ENCODE measurements at places on chromosomes 13 and 19.

GRCh38 chr13:47875201-47875600 lies 125.9 kb downstream of the SUCLA2 start:
- DNase-seq, result no peak

DNA sequence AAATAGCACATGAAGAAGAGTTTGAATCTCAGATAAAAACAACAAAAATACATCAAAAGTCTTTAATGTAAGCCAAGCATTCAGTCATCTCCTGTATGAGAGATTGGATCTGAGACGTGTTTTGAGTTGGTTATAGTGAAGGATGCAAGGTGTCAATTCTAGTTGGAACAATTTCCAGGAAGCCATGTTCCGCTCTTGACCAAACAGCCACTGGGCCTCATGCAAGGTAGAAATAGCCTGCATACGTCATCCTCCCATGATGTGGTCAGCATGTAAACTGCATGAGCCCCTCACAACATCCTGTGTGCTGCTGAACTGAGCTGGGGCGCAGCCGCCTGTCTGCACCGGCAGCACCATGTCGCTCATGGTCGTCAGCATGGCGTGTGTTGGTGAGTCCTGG lies at the start of gene KIR3DL3:
KIR3DL3 (plus strand) TSS at position 301 of the 400 bp plus-strand sequence; CDS start at position 356, 55 bp downstream.
- DNase-seq, result no peak

GRCh38 chr19:1035998-1036621 lies 3.8 kb upstream of the ABCA7 start:
- no peak for DNase-seq

DNA sequence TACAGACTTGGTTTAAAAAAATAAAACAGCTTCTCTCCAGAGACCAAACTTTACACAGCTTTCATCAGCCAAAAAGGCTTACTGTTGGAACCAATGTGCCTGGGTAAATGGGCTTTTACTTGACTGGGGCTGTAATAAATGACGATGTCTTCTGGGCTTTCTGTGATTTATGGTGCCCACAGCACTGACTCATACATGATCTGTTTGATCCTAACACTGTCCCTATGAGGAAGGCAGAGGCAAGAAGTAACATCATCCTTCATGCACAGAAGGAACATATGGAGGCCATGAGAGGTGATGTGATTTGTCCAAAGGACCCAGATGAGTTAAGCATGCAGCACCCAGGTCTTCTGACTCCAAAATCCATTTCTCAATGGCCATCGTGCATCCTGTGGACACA lies 77.4 kb downstream of the DOCK9 start:
- DNase-seq, result no peak

DNA sequence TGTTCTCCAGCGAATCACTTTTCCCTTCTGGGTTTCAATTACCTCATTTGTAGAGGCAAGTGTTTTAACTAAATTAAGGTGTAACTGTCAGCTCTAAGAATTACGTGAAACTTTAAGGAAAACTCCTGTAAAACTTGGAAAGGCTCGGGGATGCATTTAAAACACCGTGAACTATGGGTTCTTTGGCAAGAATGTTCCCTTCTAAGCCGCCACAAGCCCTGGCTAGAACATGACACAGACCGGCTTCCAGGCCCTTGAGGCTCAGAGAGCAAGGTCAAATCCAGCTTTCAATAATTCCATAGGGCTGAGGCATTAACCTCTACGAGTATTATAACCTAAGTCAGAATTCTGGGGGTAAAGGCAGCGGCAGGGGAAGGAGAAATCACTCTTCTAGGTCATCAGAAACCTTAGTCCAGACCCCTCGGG lies 685 bp downstream of the VWA8 start:
- no peak for DNase-seq

DNA sequence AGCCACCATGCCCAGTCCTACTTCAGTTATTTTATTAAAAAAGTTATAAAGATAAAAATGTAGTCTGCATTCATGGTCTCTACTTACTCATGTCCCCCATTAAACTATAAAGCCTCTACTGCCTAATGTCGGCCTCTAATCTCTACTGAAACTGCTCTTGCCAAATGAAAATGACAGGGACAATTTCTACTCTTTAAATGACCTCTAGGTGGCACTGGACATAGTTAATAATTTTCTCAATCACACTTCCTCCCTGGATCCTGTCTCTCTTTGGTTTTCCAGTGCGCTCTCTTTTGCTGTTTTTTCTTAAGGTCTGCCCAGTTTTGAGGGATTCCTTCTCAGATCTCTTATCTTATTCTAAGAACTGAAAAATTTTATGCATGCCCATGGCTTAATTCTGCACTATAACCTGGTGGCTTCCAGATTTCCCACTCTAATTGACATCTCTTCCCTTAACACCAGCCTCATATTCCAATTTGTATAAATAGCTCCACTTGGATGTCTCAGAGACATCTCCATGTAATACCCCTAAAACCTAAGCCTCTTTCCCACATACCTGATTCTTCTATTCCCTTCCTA lies 54.3 kb downstream of the MTMR6 start:
- no peak for DNase-seq

DNA sequence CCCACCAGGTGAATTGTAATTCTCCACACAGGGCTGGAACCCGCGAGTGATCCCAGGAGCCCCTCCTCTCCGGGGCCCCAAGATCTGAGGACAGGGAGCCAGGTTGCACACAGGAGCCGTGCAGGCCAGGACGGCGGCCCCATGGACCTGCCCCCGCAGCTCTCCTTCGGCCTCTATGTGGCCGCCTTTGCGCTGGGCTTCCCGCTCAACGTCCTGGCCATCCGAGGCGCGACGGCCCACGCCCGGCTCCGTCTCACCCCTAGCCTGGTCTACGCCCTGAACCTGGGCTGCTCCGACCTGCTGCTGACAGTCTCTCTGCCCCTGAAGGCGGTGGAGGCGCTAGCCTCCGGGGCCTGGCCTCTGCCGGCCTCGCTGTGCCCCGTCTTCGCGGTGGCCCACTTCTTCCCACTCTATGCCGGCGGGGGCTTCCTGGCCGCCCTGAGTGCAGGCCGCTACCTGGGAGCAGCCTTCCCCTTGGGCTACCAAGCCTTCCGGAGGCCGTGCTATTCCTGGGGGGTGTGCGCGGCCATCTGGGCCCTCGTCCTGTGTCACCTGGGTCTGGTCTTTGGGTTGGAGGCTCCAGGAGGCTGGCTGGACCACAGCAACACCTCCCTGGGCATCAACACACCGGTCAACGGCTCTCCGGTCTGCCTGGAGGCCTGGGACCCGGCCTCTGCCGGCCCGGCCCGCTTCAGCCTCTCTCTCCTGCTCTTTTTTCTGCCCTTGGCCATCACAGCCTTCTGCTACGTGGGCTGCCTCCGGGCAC lies 3.9 kb downstream of the FFAR1 start:
- DNase-seq, result no peak

GRCh38 chr19:46878613-46879375 lies 18.0 kb downstream of the ARHGAP35 start:
- no peak for DNase-seq

GRCh38 chr13:93147298-93147645 lies 79.3 kb upstream of the GPC6 start:
- no peak for DNase-seq

- no peak for DNase-seq
Measured at GRCh38 chr13:103097366-103097928, 31.2 kb upstream of the SLC10A2 start.

GRCh38 chr13:42149136-42149535 lies 100.7 kb downstream of the DGKH start:
- no peak for DNase-seq

- DNase-seq, result no peak
Measured at GRCh38 chr13:26996965-26997752, 174.5 kb downstream of the USP12 start.

- DNase-seq, result no peak
Measured at GRCh38 chr13:27374126-27374613, 50.2 kb upstream of the GTF3A start.

DNA sequence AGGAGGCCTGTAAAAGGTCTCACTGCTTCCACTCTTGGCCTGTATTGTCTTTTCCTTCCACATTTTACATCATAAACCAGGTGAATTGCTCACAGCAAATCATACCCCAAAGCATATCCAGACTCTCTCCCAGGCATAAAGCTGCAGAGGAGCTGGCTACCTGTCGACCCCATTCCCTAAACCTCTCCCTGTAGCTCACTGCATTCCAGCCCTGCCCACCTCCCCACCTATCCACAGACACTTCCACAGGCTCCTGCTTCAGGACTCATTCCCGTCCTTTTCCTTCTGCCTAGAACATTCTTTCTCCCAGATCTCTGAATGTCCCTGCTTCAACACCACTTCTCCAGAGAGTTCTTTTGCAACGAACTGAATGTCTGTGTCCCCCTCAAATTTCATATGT lies 46.4 kb upstream of the STARD13 start:
- no peak for DNase-seq

- DNase-seq, result no peak
Measured at GRCh38 chr19:41415154-41415571, 12.0 kb downstream of the B3GNT8 start.

GRCh38 chr13:97188207-97188606 lies 33.9 kb upstream of the MBNL2 start:
- DNase-seq, result no peak

DNA sequence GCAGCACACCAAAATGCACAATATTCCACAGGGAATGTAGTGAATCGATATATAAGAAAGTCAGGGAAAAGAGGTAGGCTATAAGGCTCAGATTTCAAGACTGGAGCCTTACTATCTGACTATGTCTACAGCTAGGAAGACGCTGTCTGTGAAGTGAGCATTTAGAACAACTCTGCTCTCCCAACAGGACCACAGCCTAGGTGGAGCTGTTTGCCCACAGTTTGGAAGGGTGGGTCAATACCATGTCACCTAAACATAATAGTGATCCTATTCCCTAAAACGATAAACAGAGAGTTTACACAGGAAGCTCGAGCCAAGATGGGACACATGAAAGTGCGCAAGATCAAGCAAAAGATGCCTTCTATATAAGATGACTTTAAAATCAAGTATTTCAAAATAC lies 2486.0 kb upstream of the PCDH20 start:
- no peak for DNase-seq

- no peak for DNase-seq
Measured at GRCh38 chr13:20157151-20157796, 3.6 kb downstream of the GJA3 start.

DNA sequence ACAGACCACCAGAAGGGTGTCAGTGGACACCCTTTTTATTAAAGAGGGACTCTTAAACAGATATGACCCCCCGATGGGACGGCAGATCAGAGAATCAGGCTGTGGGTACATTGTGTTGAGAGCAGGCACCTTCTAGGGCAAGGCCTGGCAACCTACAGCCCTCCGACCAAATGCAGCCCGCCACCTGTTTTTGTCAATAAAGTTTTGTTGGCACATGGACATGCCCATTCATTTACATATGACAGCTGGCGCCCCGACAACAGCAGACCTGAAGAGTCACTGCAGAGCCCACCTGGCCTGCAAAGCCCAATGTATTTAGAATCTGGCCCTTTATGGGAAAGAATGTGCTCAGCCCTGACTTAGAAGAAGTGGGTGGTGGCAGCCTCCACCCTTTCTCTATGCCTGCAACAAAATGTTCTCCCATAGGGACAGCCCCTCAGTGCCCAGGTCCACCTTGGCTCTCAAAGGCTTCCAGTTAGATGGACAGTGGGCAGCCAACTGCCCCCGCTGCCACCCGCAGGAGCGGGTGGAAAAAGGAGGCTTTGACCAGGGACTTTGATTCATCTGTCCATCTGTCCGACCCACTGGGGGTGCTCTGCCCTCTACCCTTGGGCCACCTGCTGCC lies 184.9 kb downstream of the PTPRS start:
- no peak for DNase-seq

GRCh38 chr13:110524541-110525257 lies 36.8 kb downstream of the RAB20 start:
- no peak for DNase-seq

GRCh38 chr13:44710576-44710975 lies 134.4 kb upstream of the TSC22D1 start:
- no peak for DNase-seq

- no peak for DNase-seq
Measured at GRCh38 chr19:58010507-58010906, 7.9 kb upstream of the ZNF606 start.

DNA sequence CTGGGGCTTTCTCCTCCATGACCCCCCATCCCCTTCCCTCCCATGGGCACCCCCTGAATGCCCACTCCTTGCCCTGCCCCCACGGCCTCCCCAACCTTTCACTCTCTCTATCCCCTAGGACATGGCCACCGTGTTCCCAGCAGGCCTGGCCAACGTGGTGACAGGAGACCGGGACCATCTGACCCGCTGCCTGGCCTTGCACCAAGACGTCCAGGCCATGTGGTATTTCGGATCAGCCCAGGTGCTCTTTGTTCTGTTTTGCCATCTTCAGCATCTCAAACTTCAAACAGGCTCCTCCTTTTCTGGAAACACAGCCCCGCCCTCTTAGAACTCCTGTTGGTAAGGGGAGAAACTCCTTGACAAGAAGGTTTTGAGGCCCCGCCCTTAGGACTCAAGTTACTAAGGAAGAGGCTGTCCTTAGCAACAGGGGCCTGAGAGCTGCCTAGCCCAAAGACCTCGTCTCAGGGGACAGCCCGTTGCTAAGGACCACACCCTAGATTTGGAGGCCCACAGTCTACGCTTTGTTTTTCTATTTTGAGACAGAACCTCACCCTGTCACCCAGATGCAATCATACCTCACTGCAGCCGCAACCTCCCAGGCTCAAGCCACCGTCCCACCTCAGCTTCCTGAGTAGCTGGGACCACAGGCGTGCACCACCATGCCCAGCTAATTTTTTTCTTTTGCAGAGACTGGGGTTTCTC lies 5.1 kb upstream of the FLT3LG start:
- DNase-seq, result peak; percentile 97

GRCh38 chr19:6887316-6887715 lies at the start of gene ADGRE1:
Gene ADGRE1, plus strand, starts transcription at chr19:6887579. Its CDS starts 30 bp downstream, at chr19:6887609.
- DNase-seq, result no peak

- DNase-seq, result no peak
Measured at GRCh38 chr19:5193192-5193591, 147.4 kb downstream of the PTPRS start.

DNA sequence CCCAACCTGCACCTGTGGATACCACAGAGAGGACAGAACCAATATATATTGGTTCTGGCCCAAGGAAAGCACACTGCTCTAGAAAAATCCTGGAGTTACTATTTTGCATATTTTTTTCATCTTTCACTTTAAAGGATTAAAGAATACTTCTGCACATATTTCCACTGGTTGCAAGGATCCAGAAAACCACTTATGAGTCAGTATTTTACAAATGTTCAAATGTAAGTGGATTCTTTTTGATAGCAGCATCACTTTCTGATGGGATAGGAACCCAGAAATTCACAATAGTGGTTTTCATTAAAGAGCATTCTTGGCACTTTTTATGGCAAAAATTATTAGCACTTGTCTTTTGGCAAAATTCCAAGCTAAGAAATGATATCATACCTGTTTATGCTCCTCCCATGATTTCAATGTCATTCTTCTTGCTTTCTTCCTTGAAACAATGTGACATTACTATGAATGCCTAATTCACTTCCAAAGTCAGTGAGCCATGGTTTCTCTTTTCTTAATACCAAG lies 38.2 kb downstream of the MZT1 start:
- DNase-seq, result no peak

GRCh38 chr19:1450735-1451731 lies 1.1 kb downstream of the APC2 start:
- no peak for DNase-seq

GRCh38 chr19:2645826-2646225 lies 56.7 kb downstream of the GNG7 start:
- DNase-seq, result no peak
